Small intestine (tissue), 16 donors: ENCODE measurements at places on chromosomes 12 and 14.

DNA sequence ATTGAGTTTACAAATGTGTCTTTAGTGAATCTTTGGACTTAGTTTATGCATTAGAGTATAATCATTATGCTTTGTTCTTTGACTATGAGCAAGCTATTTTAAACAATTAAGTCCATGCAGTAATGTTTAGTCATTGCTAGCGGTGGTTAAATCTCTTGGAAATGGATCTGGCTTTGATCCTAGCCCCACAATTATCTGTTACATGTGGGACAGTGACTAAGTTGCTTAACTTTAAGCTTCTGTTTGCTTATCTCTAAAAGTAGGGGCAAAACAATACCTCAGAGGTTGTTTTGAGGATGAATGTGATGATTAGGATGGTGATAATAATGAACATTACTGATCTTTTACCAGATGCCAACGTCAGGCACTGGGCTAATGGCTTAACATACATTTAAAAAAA, 124.2 kb downstream of the NPAS3 start:
- no peak for DNase-seq
- H3K27ac ChIP-seq: no peak overlapping the region
- no peaks in the 10 kb centered on the region for H3K4me1 ChIP-seq
- no peaks in the 10 kb centered on the region for H3K27me3 ChIP-seq
- H3K4me3 ChIP-seq: no peak overlapping the region

DNA sequence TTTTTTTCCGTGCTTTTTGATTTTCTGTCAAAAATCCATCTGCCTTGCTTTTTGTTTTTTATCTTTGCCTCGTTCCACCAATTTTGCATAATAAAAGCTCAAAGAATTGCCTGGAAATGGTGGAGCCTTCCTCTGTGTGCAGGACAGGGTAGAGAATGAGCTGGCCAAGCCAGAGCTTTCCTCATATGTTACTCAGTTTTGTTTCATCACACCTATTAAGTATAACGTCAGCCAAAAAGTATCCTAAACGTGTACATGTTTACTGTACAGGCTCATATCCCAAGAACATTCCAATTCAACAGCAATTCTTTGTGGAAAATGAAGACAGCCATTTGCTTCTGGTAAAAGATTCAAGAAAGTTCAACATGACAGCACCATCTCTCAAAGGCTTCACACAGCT, 191.2 kb upstream of the LMNTD1 start:
- no peaks in the 10 kb centered on the region for H3K4me1 ChIP-seq
- no peaks in the 10 kb centered on the region for H3K36me3 ChIP-seq
- no peak overlapping the region for H3K4me3 ChIP-seq
- DNase-seq: no peak

GRCh38 chr12:45220363-45220931, 4.6 kb downstream of the ANO6 start:
- no peaks in the 10 kb centered on the region for H3K36me3 ChIP-seq
- DNase-seq: peak; percentile 34
- no peak overlapping the region for H3K4me3 ChIP-seq
- H3K27me3 ChIP-seq: no peaks in the 10 kb centered on the region
- H3K27ac ChIP-seq: no peak overlapping the region

DNA sequence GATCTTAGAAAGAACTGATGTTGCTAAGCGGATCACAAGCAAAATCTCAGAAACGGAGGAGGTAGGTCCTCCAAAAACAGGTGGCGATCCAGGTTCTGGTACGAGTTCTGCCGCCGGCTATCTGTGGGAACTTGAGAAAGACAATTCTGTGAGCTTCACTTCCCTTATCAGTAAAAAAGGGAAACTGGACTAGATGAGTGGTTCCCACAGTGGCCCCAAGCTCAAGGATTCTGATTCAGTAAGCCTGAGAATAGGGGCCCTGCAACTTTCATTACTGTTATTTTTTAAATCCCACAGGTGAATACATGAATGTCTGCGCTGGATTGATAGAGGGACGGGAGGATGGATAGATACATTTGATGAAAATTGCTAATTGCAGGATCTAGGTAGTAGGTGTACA, 160.2 kb downstream of the PPM1H start:
- no peaks in the 10 kb centered on the region for H3K36me3 ChIP-seq
- no peaks in the 10 kb centered on the region for H3K27me3 ChIP-seq
- H3K4me3 ChIP-seq: no peak overlapping the region
- no peak for DNase-seq
- peaks cover 10% of the 10 kb centered on the region for H3K4me1 ChIP-seq

DNA sequence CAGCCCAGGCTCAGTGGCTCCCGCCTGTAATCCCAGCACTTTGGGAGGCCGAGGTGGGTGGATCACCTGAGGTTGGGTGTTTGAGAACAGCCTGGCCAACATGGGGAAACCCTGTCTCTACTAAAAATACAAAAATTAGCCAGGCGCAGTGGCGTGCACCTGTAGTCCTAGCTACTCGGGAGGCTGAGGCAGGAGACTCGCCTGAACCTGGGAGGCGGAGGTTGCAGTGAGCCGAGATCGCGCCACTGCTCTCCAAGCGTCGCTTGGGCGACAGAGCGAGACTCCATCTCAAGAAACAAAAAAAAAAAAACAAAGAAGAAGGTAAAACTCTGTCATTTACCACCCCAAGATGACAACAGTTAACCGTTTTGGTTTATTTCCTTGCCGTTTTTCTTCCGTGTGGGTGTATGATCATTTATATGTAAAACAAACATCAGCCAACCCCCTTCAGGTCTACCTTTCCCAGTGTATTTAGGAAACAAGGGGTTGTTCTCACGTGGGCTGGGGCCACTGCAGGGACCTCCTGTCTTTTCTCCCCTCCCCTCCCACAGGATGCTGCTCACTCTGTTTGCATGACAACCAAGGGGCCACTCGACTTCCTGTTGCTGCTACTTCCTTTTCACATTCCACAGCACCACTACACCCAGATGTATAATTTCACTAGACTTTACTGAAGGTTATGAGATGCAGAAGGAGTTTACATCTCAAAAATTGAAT, 13.6 kb downstream of the TTC9 start:
- peaks cover 6% of the 10 kb centered on the region for H3K4me1 ChIP-seq
- H3K27ac ChIP-seq: no peak overlapping the region
- H3K36me3 ChIP-seq: no peaks in the 10 kb centered on the region
- no peaks in the 10 kb centered on the region for H3K27me3 ChIP-seq
- DNase-seq: no peak
- no peak overlapping the region for H3K4me3 ChIP-seq

- H3K4me3 ChIP-seq: no peak overlapping the region
- H3K27me3 ChIP-seq: no peaks in the 10 kb centered on the region
- peaks cover 7% of the 10 kb centered on the region for H3K4me1 ChIP-seq
- DNase-seq: no peak
- H3K27ac ChIP-seq: no peak overlapping the region
- H3K36me3 ChIP-seq: no peaks in the 10 kb centered on the region
These were observed 65.1 kb downstream of the ITPR2 start for GRCh38 chr12:26767865-26768264.

DNA sequence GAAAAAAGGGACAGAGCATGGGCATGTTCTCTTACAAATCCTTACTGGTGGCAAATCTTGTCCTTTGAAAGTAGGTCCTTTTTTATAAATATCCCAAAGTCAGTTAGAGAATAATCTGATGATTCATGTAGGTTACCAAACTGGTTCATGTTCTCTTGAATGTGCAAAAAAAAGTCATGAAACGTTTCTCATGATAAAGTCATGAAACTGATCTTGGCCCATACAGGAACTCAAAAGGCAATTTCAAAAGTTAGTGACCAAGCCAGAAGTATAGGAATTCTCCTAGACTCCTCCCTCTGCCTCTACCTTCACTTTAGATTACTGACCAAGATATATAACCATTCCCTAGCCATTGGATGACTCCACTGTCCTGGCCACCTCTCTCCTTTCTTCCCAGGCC, 27.3 kb upstream of the SPTSSA start:
- no peaks in the 10 kb centered on the region for H3K4me1 ChIP-seq
- H3K27ac ChIP-seq: no peak overlapping the region
- H3K4me3 ChIP-seq: no peak overlapping the region
- no peak for DNase-seq
- H3K36me3 ChIP-seq: no peaks in the 10 kb centered on the region

GRCh38 chr12:2813214-2814185, 1.0 kb downstream of the ITFG2 start:
- H3K36me3 ChIP-seq: peaks cover 26% of the 10 kb centered on the region
- H3K27me3 ChIP-seq: no peaks in the 10 kb centered on the region
- peak overlapping the region; percentile 84 for H3K27ac ChIP-seq
- DNase-seq: peak; percentile 55
- H3K4me3 ChIP-seq: peak overlapping the region; percentile 79

- no peaks in the 10 kb centered on the region for H3K4me1 ChIP-seq
- H3K27ac ChIP-seq: no peak overlapping the region
- H3K36me3 ChIP-seq: no peaks in the 10 kb centered on the region
- DNase-seq: no peak
These were observed 154.3 kb downstream of the RMST start for GRCh38 chr12:97616946-97617345.

GRCh38 chr12:107328442-107329133, 235.2 kb upstream of the CRY1 start:
- no peaks in the 10 kb centered on the region for H3K36me3 ChIP-seq
- H3K27me3 ChIP-seq: no peaks in the 10 kb centered on the region
- no peak overlapping the region for H3K4me3 ChIP-seq

- no peaks in the 10 kb centered on the region for H3K27me3 ChIP-seq
- H3K4me1 ChIP-seq: no peaks in the 10 kb centered on the region
- no peak overlapping the region for H3K4me3 ChIP-seq
- no peak overlapping the region for H3K27ac ChIP-seq
- DNase-seq: peak; percentile 7
These were observed 819.2 kb downstream of the FSCB start for GRCh38 chr14:43687921-43688320.

- DNase-seq: peak; percentile 63
- H3K4me3 ChIP-seq: peak overlapping the region; percentile 74
- H3K27ac ChIP-seq: peak overlapping the region; percentile 98
- no peaks in the 10 kb centered on the region for H3K27me3 ChIP-seq
- H3K4me1 ChIP-seq: peaks cover 39% of the 10 kb centered on the region
- H3K36me3 ChIP-seq: peaks cover 71% of the 10 kb centered on the region
These were observed 9.2 kb downstream of the PHB2 start for GRCh38 chr12:6961278-6961694.

DNA sequence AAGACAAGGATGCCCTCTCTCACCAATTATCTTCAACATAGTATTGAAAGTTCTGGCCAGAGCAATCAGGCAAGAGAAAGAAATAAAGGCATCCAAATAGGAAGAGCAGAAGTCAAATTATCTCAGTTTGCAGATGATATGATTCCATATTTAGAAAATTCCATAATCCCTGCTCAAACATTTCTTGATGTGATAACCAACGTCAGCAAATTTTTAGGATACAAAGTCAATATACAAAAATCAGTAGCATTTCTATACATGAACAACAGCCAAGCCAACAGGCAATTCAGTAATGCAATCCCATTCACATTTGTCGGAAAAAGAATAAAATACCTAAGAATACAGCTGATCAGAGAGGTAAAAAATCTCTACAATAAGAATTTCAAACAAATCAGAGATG, 969.7 kb upstream of the USP15 start:
- H3K27me3 ChIP-seq: no peaks in the 10 kb centered on the region
- no peaks in the 10 kb centered on the region for H3K4me1 ChIP-seq
- DNase-seq: no peak
- no peak overlapping the region for H3K4me3 ChIP-seq
- no peaks in the 10 kb centered on the region for H3K36me3 ChIP-seq
